CD4-positive, alpha-beta T cell treated with Interleukin-2 at 100 ng/mL for 4 hours (primary cell): ENCODE measurements at places on chromosomes 1 and 21.

DNA sequence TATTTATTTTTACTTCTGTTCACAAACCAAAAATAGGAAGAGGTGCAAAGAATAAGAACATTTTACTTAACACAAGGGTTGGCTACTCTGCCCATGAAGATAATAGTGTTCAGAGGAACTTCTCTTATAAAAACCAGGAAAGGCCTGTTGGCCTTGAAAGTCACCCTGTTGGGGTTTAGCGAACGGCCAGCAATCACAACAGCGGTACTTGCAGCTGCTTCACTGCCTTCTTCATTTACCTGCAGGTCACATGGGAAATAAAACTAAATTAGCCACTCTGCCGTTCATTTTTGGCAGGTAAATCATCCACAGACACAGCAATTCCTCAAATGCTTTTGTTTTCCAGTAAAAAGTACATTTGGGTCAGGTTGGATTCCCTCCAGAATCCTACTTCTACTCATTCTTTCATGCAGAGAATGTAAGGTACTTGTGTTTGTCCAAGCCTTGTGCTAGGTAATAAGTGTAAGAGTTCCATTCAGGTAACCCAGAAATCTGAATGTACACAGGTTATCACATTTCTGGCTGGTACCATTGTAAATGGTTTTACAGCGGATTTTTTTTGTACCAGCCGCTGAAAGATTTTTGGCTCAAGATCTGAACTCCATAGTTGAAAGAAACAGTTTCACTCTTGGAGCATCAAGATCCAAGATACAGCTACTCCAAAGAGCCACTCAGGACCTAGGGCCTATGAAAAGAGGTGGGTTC, 13.1 kb downstream of the SERPINC1 start:
- DNase-seq, result no peak

DNA sequence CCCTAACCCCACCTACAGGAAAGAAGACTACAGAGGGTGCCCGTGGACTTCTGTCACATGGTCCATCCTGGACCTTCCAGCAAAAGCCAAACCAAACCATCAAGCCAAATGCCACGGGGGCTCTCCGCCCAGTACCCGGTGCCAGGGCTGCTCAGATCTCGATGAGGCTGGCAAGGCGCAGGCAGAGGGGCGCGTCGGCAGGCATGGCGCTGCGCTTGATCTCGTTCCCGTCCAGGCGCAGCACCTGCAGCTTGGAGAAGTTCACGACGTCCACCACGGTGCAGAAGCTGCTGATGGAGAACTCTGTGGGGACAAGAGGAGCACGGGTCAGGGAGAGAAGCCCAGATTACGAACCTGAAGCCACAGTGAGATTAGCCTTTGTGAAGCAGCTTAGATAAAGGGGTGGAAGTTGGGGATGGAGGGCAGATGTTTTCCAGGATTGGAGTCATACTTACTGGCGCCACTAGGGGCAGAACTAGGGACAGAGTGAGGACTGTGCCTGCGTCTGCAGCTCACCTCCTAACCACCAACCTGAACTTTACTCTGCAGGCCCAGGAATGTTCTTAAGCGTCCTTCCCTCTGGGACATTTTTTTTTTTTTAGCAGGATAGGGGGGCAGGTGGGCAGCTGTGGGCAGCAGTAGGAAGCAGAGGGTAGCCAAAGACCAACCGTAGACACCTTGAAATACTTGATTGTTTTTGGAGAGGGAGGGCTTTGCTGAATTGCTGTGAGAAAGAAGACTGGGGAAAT, 8.6 kb downstream of the FMOD start:
- DNase-seq, result peak; percentile 55

GRCh38 chr1:117370509-117370908, 3.3 kb downstream of the MAN1A2 start:
- DNase-seq, result no peak

- DNase-seq, result no peak
Measured at GRCh38 chr1:75677443-75677842, 47.1 kb upstream of the ACADM start.

DNA sequence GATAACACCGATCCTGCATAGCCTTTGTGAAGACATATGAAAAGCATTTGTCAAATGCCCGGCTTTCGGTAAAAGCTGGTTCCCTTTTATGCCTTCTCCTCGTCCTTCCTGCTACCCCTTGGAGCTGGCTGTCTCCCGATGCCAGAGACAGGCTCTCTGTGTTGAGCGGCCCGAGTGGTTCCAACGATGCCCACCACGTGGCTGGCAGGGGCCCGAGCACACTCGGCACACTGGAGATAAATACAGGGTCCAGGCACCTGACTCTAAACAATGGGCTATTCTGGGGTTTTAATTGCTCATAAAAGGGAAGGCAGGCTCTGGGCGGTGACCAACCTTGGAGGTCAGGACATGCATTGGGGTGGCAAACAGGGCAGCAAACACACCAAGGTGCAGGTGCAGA, 207.1 kb downstream of the HIVEP3 start:
- no peak for DNase-seq

GRCh38 chr1:201084295-201084694, 27.9 kb downstream of the CACNA1S start:
- no peak for DNase-seq

DNA sequence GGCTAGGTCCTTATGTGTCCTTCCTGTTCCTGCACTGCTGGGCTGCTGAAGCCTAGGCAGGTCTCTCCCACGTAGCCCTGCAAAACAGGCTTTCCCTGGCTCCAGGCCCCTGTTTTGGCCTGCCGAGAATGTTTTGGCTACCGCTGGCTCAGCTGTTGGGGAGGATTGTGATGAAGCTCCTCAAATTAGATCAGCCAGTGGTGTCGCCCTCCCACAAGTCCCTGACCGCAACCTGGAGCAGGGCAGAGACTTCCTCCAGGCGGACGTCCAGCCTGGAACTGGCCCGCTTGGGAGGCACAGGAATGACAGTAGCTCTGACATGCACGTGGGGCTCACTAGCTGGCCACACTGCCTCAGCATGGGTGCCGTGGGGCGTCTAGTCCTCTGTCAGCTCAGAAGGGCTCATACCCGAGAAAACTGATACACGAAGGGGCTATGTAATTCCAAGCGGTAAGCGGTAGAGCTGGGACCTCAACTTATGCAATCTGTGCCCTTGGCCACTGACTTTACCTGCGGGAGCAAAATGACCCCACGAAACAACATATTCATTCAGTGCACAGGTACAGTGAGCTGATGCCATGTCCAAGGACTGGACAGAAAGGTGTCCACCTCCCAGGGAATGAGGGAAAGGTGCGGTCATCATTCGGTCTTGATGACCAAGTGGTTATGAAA, 26.6 kb downstream of the DHRS3 start:
- DNase-seq, result no peak

GRCh38 chr1:245055752-245056151, 99.0 kb upstream of the KIF26B start:
- no peak for DNase-seq

- DNase-seq, result no peak
Measured at GRCh38 chr1:19596065-19596713, 47.9 kb upstream of the NBL1 start.

- DNase-seq, result no peak
Measured at GRCh38 chr21:34565238-34565637, 49.7 kb downstream of the RCAN1 start.

DNA sequence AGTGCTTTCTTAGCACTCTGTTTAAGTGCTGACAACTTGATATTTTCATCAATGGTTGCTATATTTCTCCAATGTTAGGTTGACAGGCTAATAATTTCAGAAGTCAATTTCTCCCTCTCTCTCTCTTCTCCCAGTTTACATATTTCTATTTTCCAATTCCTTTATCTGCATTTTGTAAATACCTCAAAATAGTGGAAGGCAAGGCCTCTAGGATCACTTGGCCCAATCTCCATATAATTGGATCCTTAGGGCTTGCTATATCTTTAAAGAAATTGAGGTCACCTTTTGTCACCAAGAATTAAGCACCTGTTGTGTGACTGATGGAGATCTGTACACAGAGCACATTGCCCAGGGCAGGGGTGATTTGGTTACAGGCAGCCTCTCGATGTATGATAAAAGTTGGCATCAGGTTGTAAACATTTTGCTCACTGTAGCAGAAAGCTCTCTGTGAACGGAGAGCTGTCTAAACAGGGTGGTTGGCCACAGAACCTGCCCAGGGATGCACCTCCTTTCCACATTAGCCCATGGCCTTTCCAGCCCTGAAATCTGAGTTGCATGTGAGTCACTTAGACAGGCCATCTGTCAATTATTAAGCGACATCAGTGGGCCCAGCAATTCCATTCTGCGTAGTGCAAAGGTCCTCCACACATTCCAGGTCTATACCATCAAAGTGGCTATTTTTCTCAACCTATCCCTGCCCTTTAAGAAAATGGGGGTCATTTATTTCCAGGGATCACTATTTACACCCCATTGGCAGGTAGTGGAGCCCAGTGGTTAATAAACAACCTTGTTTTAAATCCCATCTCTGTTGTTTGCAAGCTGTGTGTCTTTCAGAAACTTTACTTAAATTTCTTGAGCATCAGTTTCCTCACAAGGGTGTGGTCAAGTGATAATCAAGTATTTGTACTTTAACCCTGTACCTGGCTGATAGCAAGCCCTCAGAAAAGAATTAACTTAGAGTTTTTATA, 29.1 kb upstream of the IRF2BP2 start:
- DNase-seq, result no peak

DNA sequence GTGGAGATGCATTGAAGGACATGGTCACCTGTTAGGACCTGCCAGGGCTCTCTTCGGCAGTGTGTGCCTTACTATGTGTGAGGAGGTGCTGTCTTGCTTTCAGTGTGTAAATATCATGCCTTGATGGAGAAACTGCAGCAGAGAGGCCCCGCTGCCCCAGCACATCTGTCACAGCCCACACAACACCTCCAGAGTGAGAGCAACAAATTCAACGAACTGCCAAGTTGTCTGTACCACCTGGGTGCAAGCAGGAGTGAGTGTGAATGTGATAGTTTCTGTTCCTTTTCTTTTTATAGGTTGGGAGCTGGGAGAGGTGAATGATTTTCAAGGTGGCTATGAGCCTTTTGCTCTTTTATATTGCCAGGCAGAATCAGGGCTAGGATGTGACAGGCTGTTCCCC, 114.6 kb upstream of the KIAA0040 start:
- no peak for DNase-seq

GRCh38 chr1:1398677-1399186, 403 bp downstream of the CCNL2 start:
- DNase-seq, result no peak

GRCh38 chr1:245025525-245025924, 129.3 kb upstream of the KIF26B start:
- no peak for DNase-seq

GRCh38 chr1:228101614-228101993, 1.5 kb downstream of the C1orf35 start:
- no peak for DNase-seq

DNA sequence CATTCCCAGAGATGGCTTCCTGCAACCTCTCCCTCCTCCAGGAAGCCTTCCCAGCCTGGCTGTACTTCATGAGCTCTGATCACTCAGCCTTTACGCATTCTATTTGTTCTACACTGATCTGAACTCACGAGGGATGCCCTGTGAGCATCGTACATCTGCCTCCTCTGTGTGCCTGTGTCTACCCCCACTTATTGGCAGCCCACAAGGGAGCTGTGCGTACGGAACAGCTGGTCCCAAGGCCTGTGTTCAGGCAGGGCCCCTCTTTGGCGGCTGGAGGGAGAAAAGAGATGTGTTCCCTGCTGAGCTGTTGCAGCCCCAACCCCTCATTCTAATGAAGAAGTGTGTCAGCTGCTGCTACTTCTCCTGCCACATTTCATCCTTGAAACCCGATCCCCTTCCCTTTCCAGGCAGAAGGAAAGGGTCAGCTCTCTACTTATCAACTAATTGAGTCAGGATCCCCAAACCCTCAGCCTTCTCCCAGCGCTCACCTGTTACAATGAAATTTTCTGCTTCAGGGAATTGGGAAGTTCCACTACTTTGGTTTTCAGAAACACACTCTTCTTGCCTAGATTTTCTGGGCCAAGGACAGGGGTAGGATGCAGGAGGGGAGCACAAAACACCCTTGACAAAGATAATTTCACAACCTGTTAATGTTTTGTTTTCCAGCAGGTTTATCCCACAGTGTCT, 3.2 kb downstream of the INKA2 start:
- no peak for DNase-seq

GRCh38 chr1:84006591-84006990, 7.7 kb upstream of the TTLL7 start:
- DNase-seq, result no peak

- peak; percentile 58 for DNase-seq
Measured at GRCh38 chr1:174769961-174770549, 229.7 kb upstream of the CACYBP start.

GRCh38 chr1:234125283-234125682, 220.8 kb downstream of the SLC35F3 start:
- DNase-seq, result no peak

GRCh38 chr1:15833842-15834405, 13.6 kb upstream of the SPEN start:
- no peak for DNase-seq

DNA sequence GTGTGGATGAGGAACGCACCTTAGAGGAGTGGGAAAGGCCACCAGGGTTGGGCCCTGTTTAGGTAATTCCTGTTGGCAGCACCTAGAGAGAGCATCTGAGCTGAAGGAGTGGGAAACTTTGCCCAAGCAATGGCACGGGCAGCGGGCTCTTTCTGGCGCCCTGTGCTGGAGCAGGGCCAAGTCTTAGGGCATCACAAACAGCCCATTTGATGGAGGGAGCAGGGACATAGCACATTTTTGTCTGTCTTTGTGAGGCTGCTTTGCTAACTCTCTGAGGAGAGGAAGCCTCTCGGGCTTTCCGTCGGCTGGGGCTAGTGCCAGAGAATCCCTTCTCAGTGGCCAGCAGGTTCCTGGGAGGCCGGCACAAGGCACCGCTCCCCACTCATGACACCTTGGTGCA, 22.5 kb upstream of the CNTN2 start:
- no peak for DNase-seq

DNA sequence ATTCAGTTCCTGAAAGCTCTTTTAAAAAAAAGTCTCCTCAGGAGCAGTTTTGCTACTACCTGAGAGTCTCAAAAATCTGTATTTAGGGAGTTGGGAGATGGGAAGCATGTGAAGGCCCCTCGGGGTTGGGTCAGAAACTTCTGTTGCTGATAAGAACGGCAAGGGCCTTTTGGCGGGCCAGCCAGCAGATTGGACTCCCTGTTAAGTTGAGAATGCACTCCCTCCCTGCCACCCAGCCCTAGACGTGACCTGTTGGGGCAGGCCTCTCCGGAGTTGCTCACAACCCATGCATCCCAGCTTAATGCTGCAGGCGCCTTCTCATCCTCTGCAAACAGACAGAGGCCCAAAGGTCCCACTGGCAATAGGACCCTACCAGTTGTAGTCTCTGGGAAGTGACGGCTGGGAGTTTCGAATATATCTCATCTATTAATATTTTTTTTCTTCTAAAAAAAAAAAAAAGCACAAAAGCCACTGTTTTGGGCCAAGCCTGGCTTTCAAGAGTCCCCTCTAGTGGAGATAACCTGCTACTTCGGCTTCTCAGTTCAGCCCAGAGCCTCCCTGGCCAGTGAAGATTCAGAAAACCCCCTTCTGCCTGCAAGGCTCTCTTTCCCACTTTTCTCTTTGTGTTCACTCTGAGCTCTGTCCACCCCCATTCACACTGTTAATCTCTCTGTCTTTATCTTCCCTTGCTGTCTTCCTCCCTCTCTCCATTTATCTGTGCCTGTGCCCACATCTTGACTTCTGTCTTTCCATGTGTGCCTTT, 5.3 kb downstream of the PLXNA2 start:
- peak; percentile 27 for DNase-seq

- no peak for DNase-seq
Measured at GRCh38 chr1:90963651-90964050, 58.2 kb downstream of the ZNF644 start.

- no peak for DNase-seq
Measured at GRCh38 chr1:108848806-108849205, 8.1 kb downstream of the AKNAD1 start.
